COLO829 (cell line): ENCODE measurements at places on chromosomes 2 and 18.

- DNase-seq = no peak
Observed at GRCh38 chr18:5052491-5052890, 144.6 kb downstream of the AKAIN1 start.

- DNase-seq = no peak
Observed at GRCh38 chr18:23752363-23752762, 63.1 kb downstream of the LAMA3 start.

DNA sequence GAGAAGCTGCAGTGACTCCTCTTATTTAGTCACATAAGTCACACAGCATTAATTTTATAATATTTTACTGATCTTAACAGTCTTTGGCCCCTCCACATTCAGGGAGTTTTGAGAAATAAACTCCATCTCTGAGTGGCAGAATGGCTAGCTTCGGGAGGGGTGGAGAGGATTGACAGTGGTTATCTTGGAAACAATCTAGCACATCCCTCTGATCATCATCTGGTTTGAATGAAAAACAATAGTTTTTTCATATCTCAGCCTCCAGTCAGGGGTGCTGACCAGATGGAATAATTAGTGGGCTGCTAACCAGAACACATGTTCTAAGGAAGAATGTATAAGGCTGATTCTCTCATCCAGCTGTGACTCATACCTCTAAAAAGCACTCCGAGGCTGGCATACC is 477.5 kb downstream of the DPP10 start:
- no peak for DNase-seq

DNA sequence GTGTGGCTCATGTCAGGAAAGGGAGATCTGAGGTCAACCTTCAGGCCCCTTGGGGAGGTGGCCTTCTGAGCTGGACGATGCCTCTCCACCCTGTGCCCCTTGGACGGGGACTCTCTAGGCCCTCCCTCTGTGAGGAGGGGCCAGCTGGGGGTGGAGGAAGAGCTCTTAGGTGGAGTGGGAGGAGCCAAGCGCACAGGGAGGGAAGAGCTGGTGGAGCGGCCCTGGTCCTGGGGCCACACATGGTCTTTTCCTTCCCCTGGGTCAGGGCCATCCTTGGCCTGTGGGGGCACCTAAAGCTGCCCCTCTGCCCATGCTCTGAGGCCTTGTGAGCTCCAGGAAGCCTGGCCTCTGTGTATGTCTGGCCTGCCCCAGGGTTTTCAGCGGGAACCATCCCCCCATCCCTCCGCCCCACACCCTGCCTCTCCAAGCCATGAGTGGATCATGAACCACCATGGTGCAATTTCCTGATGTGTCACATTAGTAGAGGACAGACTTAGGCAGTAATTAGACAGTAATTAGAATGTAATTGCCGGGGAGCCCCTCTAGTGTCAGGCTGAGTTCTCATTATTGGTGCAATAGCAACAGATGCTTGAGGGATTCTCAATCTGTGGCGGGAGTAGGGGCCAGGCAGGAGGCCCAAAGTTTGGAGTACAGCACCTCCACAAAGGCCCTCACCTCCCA is 63.0 kb downstream of the GLI2 start:
- no peak for DNase-seq

DNA sequence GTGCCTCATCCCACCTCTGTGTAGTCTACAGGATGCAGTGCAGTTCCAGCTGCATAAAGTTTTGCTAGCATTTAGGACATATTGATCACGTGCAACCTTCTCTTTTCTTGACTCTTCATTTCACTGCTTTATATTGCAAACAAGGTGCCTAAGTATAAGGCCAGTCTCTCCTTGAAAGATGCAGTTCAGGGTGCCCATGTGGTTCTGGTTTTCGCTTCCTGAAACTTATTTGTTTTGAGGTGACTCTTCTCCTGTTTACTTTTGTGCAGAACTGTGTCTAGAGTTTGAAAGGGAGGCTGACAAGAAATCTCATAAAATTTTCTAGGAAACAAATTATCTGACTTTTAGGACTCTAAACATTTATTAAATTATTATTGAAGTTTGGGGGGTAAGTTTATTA is 189.9 kb downstream of the UBE2E3 start:
- no peak for DNase-seq

DNA sequence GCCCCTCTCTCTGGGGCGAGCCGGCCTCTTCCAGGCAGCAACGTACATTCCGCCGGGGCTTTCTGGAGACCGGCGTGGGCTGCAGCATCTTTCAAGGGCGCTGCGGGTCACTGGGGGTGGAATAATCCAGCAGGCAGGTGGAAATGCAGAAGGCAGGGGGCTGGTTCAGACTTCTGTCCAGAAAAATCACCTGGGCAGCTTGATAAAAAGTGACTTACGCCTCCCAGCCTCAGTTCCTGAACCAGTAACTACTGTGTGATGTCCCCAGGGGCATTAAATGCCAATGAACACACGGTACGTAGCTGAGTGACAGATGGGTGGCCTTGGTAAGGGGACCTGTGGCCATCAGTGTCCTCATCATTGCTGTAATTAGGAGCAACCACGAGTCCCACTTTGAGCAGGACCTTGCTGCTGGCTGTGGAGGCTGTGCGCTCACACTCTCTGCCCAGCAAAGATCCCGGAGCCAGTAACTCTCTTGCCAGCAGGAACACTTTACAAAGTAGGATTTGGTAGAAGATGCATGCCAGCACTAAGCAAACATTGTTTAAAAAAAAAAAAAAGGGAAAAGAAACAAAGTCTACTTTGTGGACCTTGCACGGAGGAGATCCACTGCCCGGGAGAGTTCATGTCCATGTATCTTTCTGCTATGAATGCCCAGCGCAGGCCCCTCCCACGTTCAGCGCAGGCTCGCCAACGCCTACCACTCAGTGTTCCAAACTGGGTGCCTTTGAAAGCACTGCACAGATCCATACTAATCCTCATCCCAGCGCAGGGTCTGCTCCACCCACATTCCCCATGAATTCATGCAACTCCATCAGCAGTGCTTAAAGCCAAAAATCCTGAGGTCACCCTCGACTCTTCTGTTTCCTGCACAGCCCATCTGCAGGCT is 177.3 kb downstream of the HDAC4 start:
- peak; percentile 79 for DNase-seq

DNA sequence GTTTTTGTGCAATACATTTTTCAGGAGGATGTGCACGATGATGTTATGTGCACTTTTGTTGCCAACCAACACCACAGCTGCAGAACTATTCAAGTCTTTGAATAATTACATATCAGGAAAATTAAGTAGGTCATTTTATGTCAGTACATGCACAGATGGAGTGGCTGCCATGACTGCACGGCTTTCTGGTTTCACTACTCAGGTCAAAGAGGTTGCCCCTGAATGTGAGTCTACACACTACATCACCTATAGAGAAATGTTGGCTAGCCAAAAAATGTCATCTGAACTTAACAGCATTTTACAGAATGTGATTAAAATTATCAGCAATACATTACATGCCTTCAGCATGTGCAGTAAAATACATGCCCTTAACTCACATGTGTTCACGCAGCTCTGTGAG is 1637.3 kb upstream of the NXPH2 start:
- DNase-seq = no peak

GRCh38 chr2:134675314-134675713 is 43.5 kb downstream of the TMEM163 start:
- no peak for DNase-seq

GRCh38 chr2:102137138-102137537 is 5.4 kb upstream of the IL1R1 start:
- DNase-seq = no peak

- no peak for DNase-seq
Observed at GRCh38 chr2:146240391-146240790, 1604.4 kb upstream of the ACVR2A start.

GRCh38 chr2:15826273-15826717 is 114.1 kb upstream of the MYCN start:
- DNase-seq = no peak

- DNase-seq = no peak
Observed at GRCh38 chr18:47949202-47949601, 18.7 kb upstream of the SMAD2 start.

GRCh38 chr2:103738606-103739005 is 976.8 kb downstream of the TMEM182 start:
- DNase-seq = no peak

DNA sequence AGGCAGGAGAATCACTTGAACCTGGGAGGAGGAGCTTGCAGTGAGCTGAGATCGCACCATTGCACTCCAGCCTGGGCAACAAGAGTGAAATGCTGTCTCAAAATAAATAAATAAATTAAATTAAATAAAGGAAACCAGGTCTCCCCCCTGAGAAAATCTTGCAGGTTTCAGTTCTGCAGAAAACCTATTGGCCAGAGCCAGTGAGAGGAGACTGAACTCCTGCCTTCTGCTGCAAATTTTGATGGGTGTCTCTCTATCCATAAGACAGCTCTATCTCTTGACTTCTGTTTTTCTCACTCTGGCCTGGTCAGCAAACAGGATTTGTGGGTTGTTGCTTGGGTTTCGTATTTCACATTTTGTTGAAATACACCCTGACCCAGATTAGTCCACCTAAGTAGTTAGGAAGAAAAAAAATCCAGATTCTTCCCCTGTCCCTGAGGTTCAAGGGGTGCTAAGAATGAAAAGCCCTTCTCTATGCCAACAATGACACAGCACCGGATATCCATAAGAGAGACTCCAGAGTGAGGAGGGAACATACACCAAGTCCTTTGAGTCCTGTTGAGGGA is 86.7 kb upstream of the MAP4K4 start:
- no peak for DNase-seq

DNA sequence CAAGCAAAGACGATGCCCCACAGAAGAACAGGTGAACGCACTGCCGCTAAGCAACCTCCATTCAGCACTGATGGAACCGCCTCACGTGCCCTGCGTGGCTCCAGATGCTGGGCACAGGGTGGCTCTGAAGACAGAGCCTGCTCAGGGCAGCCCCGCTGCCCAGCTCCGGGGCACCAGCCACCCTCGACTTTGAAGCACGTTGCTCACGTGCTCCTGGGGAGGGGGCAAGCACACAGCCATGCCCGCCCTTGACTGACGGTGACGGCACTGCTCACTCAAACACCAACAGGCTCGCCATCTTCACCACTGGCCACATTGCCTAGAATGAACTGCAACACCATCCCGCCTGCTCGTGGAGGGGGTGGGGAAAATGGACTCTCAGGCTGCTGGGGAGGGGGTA is 251.3 kb downstream of the HDAC4 start:
- no peak for DNase-seq

GRCh38 chr2:159615367-159616285 is 722 bp downstream of the BAZ2B start:
- peak; percentile 58 for DNase-seq

DNA sequence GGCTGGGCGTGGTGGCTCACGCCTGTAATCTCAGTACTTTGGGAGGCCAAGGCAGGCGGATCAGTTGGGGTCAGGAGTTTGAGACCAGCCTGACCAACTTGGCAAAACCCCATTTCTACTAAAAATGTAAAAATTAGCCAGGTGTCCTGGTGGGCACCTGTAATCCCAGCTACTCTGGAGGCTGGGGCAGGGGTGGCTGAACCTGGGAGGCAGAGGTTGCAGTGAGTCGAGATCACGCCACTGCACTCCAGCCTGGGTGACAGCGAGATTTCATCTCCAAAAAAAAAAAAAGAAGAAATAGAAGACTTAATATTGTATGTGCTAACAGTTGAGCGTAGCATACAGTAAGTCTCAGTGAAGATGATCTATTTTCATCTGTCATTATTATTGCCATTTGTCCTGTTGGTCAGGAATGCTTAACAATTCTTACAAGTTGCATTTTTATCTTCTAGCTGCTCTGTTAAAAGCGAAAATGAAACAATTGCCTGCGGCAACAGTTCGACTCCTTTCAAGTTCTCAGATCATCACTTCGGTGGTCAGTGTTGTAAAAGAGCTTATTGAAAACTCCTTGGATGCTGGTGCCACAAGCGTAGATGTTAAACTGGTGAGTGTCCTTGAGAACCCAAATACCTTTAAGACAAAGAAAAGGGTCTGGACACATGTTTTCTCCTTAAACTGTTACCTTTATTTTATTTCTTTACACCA is 7.2 kb downstream of the PMS1 start:
- peak; percentile 73 for DNase-seq
